ENCODE measurements at places on chromosomes 16 and 17. TPM values are rescaled to one million over a fixed set of nuclear protein-coding genes. Genes with fewer than 3 reads are reported as not detected.

TMEM238L gene
- not detected for total RNA-seq

HS3ST3A1 gene
- total RNA-seq, result 0.31 TPM

PSMB3 gene
- 421 TPM for total RNA-seq

IL17C gene
- not detected for total RNA-seq

CDRT15 gene
- not detected for total RNA-seq

LITAF gene
- 179 TPM for total RNA-seq

C1QTNF8 gene
- not detected for total RNA-seq

C1QBP gene
- total RNA-seq, result 517 TPM

RNPS1 gene
- total RNA-seq, result 287 TPM

KRT15 gene
- total RNA-seq, result 2.5 TPM

KCNH6 gene
- total RNA-seq, result not detected

Data from A549 treated with Hydrocortisone at 1 μM for 4 hours (cell line).